ENCODE measurements at places on chromosomes 1 and 21.

GRCh38 chr1:31532173-31532572 is 44.1 kb upstream of the TINAGL1 start:
- no peak for DNase-seq

DNA sequence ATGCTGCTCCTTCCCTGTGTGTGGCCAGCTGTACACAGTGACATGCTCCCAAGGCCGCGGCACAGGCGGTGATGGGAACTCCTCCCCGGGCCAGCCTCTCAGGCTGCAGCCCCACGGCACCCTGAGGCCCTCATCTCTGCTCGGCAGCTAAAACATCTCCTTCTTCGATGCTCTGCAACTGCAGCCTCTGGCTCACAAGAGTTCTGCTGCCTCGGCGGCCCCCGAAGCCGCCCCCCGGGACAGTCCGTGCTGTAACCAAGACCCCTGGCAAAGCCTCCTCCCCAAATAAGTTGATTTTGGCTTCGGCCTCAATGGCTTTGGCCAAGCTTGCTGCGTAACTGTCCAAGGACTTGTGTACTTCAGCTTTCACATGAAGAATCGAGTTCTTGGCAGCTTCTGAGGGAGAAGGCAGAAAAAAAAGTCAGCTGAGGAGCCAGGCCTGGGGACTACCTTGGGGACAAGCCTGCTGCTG is 51.3 kb downstream of the GPR161 start:
- DNase-seq: no peak

DNA sequence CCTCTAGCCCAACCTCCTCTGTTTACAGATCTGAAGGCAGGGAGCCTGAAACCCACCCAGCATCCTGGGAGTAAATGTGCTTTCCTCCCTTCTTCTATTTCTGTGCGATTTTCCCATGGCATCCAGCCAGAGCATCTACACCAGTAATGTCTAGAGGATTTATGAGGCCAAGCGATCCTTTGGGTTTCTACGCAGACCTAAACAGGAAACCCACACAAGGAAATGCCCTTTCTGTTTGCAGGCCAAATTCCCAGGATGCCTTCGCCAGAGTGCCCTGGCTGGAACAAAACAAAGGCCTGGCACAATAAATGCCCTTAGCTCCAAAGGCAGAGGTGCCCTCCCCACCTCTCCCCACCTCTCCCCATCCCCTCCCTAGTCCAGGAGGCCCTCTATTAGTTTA is 110.5 kb upstream of the CDC42BPA start:
- DNase-seq: no peak

DNA sequence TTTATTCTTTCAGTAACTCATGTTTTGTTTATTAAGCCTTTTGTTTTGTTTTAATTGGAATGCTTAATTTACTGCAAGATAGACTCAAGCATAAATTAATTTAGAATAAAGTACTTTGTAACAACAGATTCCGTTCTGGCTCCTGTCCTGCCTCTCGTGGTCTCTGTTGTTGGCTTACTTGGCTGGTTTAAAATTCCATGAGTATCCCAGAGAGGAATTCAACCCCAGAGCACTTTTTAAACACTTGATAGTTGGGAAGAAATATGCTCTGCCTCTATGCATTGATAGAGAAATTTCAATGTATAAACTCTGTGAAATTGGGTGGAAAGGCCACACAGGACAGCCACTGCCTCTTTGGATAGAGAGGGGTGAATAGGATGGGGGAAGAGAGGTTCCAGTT is 89.7 kb downstream of the ATP5PO start:
- no peak for DNase-seq

DNA sequence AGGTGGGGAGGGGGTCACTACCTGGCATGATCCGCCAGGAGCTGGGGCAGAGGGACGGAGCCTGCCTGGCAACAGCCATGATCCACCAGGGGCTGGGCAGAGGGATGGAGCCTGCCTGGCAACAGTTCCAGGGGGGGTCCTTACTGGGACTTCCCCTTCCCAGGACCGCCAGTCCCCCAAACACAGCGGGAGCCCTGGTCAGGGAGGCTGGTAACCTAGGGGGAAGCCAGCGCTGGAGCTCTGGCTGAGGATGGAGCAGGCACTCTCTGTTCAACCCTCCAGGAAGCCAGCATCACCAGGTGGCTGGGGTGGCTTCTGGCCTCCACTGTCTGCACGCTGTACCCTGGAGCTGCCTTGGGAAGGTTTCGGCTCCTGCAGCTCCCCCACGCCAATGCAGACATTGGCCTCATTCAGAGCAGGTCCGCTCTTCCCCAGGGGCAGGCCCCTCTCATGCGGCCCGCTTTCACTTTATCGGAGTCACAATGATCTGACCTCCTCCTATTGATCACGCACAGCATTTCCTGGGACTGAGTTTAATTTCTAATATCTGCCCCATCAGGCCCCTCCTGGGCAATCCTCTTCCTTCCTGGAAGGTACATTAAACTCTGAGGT is 68.4 kb upstream of the ABCG1 start:
- no peak for DNase-seq

GRCh38 chr1:159140474-159140873 is 30.9 kb upstream of the CADM3 start:
- no peak for DNase-seq

All from OCI-LY7 (cell line).